HuH-7 (cell line): ENCODE measurements at places on chromosomes 12 and 14.
A peak's percentile ranks its signal among the peaks of the same experiment; 100 is the strongest.

- no peak for DNase-seq
Observed at GRCh38 chr12:64694130-64695040, 64.8 kb downstream of the GNS start.

- peak; percentile 26 for DNase-seq
Observed at GRCh38 chr12:11607313-11608081, 42.0 kb upstream of the ETV6 start.

DNA sequence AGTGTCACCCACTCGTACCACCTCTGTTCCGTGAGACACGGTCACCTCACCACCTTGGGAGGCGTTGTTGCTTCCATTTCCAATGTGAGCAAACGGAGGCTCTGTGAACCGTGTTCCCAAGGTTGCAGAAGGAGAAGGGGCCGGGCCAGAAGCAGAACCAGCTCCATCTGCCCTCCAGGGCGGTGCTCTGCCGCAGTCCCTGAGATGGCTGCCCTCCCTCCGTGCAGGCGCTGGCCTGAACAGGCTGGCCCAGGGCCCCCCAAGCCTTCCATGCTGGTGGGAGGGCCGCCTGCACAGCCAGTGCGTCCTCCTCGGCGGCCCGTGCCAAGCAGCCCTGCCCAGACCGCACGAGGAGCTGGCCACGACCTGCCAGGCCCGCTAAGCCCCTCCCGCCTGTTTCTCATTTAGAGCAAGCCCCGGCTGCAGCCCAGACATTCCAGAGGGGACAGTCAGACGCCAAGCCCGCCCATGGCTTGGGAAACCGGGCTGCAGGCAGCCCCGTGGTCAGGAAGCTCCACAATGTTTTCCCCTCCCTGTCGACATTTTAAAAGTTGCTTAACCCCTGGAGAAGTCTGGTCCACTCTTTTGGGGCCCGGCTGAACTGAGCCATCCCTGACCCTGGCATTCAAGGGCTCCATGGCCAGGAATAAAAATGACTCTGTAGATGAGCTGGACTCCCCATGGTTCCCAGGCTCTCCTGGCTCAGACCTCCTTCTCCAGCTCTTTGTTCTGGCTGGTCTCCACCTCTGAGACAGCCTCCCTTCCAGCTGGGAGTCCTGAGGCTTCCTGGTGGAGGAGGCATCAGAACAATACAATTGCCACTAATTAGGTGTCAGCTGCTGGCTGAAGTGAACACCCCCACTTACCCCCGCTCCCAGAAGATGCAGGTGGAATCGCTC, 236.0 kb downstream of the BCL11B start:
- no peak for DNase-seq

GRCh38 chr14:50001999-50002925, 109.4 kb downstream of the ARF6 start:
- DNase-seq = no peak

- DNase-seq = no peak
Observed at GRCh38 chr12:121114019-121114639, 18.5 kb upstream of the P2RX7 start.

- DNase-seq = no peak
Observed at GRCh38 chr12:120241561-120242274, 23.8 kb downstream of the PXN start.

- DNase-seq = no peak
Observed at GRCh38 chr14:85402569-85403162, 127.3 kb upstream of the FLRT2 start.

DNA sequence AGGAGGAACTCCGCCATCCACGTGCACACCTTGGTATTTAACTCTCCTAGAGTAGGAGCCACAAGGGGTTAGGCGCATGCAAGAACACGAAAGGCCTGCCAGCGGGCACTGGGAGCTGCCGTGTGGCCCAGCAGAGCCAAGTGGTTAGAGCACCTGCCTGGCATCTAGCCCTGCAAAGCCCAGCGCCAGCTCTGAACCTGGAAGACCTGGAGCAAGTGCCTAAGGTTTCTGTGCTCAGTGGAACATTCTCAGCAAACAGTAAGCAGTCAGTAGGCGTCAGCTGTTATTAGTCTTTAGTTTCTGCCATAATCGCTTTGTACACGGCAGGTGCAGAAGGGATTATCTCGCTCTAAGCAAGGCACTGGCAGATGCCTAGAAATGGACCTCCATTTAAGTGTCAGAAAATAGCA, 55.4 kb downstream of the SETD3 start:
- DNase-seq = no peak
